ENCODE measurements at places on chromosomes 13 and 19.

DNA sequence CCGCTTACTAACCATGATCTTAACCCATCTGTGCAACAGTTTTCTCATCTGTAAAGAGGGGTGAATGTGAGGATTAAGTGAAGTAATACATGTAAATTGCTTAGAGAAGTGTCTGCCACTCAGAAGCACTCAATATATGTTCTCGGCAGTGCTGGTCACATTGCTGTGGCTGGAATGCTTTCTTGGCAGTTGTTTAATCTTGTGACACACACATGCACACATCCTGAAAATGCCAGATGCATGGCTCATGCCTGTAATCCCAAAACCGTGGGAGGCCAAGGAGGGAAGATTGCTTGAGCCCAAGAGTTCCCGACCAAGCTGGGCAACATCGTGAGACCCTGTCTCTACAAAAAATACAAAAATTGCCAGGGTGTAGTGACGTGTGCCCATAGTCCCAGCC, 4.9 kb upstream of the DMKN start:
- no peak for DNase-seq

DNA sequence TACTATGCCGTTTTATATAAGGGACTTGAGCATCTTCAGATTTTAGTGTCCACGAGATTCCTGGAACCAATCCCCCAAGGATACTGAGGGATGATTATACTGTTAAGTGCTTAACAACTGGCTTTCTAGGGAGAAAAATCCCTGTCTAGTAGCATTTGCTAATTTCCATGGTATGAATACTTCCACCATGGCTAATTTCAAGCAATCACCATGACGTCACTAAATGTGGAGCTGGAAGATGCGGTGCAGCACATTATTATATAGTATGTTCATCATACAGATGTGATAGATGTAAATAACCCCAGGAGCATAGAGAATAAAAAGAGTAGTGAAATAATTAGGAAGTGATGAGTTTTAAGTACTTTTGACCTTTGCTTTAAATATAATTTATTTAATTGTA, 72.7 kb downstream of the SIAH3 start:
- no peak for DNase-seq

GRCh38 chr19:30790056-30790680, 418.0 kb downstream of the ZNF536 start:
- no peak for DNase-seq

DNA sequence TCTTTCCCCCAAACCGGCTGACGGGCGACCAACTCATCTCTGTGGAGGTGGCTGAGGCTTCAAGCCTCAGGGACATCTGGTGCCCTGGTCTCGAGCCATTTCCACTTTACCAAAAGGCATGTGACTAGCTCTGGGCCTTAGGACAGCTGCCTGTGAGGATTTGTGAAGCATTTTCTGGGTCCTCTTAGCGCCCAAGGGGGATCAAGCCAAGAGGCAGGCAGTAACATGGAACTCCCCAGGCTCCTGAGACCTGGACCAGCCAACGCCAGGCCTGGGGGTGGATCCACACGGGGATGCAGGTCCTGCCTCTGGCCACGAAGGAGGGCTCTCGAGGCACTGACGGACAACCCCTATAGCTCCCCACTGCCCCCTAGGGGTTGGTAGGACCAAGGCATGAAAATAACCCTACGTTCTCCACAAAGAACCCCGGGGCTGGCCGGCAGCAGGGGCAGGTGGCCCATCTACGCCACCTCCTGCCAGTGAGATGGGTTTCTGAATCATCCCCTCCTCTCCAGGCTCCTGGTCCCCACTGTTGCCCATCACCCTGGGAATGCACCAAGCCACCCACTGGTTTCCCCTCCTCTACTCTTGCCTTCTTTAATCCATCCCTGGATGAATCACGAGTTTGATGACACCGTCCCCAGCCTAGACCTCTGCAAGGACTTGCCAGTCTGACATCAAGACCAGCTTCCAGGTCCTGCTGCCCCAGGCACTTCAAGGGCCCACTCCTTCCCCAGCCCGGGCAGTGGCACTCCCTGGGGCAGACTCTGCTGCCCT, 7.0 kb upstream of the MYDGF start:
- no peak for DNase-seq

- DNase-seq: no peak
Measured at GRCh38 chr13:64239372-64239771, 2823.7 kb upstream of the PCDH20 start.

DNA sequence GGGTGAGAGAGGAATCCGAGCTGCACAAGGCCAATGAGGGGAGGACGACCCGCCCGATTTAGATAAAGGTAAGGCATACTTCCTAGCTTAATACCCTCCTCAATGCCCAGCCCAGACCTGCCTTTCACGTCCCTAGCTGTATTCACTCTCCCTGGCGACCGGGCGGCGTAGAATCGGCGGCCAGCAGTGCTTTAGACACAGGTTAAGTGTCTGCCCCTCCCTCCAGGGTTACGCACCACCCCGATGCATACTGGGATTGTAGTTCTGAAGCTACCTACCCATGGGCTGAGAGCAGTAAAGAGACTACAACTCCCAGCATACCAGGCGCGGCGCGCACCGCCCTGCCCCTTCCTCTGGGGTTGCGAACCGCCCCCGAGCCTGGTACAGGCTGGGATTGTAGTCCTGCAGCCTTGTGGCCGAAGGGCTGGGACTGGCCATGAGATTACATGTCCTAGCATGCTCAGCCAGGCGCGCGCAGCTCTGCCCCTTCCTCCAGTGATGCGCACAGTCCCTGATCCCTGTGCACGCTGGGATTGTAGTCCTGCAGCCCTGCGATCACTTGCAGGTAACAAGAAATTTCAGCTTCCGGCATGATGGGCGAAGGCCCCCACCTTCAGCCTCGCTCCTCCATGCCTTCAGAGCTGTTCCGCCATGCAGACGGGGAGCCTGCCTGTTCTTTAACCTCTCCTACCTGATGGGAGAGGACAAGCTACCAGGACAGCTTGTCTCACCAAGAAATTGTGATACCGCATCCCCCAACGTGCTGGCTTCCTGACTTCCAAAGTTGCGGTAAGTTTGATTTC, 43.5 kb upstream of the ZNF14 start:
- DNase-seq: peak; percentile 99

GRCh38 chr13:28575200-28575599, 80.3 kb upstream of the FLT1 start:
- no peak for DNase-seq

GRCh38 chr13:74026753-74027152, 107.5 kb downstream of the KLF12 start:
- DNase-seq: no peak

DNA sequence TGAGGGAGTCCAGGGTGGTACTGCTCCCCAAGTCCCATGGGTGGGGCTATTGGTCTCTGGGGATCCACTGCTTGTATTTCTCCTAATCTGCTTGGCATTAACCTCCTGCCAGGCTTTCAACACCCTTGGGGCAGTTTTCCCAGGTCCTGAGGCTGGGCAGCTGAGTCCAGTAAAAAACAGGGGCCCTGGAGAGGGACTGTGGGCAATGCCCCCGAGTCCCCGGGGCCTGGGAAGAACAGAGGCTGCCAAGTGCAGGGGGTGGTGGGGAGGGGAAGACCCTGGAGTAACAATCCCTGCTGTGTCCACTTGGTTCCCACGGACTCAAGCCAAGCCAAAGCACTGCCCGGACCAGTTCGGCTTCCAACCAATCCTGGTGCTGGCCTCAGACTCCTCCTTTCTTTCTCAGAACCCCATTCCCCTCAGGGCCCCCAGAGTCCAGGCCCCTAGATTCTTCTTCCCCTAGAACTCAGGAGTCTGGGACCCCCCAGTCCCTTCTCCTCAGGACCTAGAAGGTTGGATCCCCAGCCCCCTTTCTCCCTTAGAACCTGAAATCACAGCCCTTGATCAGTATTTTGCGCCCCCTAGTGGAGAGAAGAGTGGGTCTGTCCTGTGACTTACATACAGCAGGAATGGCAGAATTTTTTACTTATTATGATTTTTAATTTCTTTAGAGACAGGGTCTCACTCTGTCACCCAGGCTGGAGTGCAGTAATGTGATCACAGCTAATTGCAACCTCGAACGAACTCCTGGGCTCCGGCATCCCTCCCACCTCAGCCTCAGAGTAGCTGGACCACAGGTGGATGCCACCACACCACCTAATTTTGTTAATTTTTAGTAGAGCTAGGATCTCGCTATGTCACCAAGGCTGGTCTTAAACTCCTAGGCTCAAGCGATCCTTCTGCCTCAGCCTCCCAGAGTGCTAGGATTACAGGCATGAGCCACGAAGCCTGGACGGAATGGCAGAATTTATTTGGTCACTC, 3.7 kb upstream of the CLPTM1 start:
- DNase-seq: peak; percentile 82
